NCI-H2107 (cell line): ENCODE measurements at places on chromosomes 13 and 19.

GRCh38 chr19:31594701-31595100 lies 245.5 kb upstream of the TSHZ3 start:
- no peak for DNase-seq

- DNase-seq, result no peak
Observed at GRCh38 chr13:24890256-24890655, 126.3 kb downstream of the RNF17 start.

DNA sequence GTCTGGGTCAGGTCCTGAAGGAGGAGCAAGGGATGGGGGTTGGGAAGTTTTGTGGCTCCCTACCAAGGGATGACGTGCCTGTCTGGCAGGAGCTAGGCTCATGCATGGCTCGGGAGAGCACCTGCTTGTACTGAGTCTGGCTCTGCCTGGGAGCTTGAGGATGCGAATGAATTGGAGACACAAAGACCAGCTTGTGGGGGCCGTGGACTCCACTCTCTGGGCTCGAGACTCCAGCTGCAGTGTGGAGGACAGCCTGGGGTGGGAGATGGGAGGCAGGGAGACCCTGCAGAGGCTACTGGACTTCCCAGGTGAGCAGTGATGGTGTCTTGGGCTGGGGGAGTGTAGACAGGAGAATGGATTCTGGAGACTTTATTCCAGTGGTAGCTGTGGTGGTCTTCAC lies 15.2 kb upstream of the URI1 start:
- no peak for DNase-seq

- no peak for DNase-seq
Observed at GRCh38 chr19:17041976-17042375, 15.4 kb upstream of the CPAMD8 start.

GRCh38 chr19:35045667-35046300 lies 4.3 kb downstream of the HPN start:
- no peak for DNase-seq

- no peak for DNase-seq
Observed at GRCh38 chr13:111914241-111915103, 152.5 kb upstream of the SOX1 start.

DNA sequence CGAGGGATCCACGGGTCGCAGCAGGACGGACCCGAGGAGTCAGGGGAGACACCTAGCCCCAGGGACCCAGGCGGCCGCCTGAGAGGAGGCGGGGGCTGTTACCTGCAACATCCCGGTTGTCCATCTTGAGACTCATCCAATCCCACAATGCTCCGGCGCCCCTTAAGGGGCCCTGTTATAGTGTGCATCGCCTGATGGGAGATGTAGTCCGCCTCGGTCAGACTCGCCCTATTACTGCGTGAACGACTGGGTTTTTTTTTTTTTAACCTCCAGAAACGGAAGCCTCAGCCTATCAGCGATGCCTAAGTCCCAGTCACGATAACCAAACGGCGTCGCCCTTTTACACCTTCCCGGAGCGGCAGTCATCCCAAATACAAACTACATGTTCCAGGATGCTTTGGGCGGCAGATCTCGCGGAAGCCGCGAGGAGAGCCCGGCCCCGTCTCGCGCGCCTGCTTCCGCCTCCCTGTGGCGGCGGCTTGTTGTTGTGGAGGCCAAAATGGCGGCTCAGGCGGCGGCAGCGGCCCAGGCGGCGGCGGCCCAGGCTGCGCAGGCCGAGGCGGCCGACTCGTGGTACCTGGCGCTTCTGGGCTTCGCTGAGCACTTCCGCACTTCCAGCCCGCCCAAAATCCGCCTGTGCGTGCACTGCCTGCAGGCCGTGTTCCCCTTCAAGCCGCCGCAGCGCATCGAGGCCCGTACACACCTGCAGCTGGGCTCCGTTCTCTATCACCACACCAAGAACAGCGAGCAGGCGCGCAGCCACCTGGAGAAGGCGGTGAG lies at the start of the genes MAU2 and SUGP1:
Gene MAU2, plus strand, starts transcription at position 469 of the 780 bp plus-strand sequence. Its CDS starts 31 bp downstream, at position 500.
Gene SUGP1, minus strand, starts transcription at position 149 of the 780 bp plus-strand sequence. Its CDS starts 13 bp downstream, at position 136.
- peak; percentile 81 for DNase-seq

DNA sequence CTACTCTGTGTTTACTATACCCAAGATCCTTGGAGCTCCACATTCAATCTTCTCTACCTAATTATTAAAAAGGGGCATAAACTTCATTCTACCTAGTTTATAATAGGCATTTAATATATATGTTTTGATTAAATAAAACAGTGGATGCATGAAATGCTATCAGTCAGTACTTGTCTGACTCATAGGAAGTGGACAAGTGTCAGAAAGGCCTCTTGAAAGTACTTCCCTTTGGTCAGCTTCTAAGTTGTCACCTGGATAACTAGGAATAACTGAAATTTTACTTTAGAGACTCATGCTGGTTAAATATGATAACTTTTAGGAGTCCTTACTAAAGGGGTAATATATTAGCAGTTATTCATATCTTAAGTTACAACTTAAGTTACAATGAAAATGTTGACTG lies 329.8 kb downstream of the KLF5 start:
- no peak for DNase-seq

DNA sequence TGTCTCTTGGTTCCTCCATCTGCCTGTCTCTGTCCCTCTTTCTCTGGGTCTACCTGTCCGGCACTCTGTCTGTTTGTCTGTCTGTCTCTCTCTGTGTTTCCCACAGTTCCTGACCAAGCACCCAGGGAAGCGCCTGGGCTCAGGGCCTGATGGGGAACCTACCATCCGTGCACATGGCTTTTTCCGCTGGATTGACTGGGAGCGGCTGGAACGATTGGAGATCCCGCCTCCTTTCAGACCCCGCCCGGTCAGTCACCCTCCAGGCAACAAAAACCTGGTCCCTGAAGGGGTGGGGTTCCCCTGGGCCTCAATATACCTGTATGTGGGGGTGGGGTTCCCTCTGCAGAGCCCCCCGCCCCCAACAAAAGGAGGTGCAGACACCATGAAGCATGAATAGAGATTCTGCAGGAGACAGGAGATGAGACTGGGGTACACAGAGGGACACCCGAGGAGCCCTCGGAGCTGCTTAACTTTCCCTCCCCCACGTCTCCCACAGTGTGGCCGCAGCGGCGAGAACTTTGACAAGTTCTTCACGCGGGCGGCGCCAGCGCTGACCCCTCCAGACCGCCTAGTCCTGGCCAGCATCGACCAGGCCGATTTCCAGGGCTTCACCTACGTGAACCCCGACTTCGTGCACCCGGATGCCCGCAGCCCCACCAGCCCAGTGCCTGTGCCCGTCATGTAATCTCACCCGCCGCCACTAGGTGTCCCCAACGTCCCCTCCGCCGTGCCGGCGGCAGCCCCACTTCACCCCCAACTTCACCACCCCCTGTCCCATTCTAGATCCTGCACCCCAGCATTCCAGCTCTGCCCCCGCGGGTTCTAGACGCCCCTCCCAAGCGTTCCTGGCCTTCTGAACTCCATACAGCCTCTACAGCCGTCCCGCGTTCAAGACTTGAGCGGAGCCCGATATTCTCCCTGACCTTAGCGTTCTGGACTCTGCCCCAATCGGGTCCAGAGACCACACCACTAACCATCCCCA lies 2.6 kb upstream of the CACNG7 start:
- DNase-seq, result no peak

- DNase-seq, result no peak
Observed at GRCh38 chr13:32984857-32985626, 31.2 kb upstream of the KL start.

DNA sequence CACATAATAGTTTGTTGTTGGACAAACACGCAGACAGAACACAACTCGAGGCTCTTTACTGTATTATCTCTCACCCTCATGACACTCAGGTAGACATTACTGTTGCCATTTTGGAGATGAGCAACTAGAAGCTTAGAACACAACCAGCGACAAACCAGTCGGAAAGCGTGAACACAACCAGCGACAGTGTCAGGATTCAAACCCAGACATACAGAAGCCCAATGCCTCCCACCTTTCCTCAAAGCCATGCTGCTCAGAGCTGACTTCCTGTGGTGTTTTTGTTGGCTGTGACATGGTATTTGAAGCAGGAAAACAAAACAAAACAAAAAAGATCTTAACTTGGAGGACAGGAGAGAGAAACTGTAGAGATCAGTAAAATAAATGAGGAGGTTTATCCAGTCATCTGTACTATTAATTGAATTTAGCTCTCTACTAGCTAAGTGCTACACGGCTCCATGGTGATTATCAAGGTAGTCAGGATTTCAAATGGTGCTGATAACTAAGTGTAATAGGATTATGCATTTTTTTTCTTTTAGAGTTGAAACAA lies 92.1 kb downstream of the STARD13 start:
- DNase-seq, result no peak

- no peak for DNase-seq
Observed at GRCh38 chr13:21427741-21428140, 31.4 kb downstream of the ZDHHC20 start.

DNA sequence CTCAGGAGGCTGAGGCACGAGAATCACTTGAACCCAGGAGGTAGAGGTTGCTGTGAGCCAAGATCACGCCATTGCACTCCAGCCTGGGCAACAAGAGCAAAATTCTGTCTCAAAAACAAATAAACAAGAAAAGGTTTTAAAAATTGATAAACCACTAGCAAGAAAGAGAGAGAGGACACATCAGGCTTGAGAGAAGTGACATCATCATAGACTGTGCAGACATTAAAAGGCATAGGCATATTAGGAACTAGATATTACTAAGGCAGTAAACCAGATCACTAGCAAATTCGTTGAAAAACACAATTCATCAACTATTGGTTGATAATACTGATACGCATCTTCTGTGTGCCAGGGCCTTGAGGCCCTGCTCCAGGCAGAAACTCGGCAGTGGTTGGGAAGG lies 7.7 kb downstream of the A1BG start:
- DNase-seq, result no peak

GRCh38 chr19:29812080-29812880 lies 489 bp downstream of the CCNE1 start:
- DNase-seq, result no peak

- DNase-seq, result no peak
Observed at GRCh38 chr13:97242755-97243497, 20.8 kb downstream of the MBNL2 start.

DNA sequence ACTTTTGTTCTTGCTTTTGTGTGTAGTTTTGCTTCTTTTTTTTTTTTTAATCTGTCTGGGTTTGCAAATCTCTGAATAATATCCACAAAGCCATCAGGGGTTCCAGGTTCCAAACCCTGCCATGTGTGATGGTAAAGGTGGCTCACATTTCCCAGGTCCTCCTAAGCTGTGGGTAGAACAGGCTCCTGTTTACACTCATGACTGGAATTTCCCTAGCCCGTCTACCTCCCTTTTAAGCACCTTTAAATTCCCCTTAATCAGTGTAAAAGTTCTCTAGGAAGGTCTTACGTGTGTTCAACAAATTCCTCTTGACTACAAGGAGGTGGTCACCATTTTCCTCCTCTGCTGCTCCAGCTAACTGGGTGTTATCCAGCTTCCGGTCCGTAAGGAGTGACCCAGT lies 62.8 kb downstream of the EFNB2 start:
- no peak for DNase-seq

DNA sequence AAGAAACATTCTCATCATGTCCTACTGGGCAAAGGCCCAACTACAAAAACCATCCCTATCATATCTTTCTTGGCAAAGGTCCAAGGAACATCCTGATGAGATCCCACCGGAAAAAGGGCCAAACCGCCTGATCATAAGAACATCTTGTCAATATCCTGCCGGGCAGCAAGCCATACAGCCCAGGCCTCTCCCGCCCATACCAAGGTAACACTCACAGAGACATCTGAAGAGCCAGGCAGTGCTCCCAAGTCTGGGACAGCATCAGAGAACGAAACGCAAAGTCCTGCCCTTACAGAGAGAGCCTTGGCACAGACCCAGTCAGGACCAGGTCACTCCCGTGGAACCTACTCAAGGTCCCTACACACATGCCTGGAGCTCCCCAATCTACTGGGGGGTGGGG lies 18.5 kb upstream of the ZNF331 start:
- DNase-seq, result no peak

DNA sequence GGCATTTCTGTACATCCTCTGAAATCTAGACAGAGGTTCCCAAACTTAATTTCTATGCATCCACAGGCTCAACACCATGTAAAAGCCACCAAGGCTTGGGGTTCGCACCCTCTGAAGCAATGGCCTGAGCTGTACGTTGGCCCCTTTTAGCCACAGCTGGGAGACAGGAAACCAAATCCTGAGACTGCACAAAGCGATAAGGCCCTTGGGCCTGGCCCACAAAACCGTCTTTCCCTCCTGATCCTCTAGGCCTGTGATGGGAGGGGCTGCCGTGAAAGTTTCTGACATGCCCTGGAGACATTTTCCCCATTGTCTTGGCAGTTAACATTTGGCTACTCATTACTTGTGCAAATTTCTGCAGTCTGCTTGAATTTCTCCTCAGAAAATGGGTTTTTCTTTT lies 766.4 kb downstream of the GPC5 start:
- no peak for DNase-seq

DNA sequence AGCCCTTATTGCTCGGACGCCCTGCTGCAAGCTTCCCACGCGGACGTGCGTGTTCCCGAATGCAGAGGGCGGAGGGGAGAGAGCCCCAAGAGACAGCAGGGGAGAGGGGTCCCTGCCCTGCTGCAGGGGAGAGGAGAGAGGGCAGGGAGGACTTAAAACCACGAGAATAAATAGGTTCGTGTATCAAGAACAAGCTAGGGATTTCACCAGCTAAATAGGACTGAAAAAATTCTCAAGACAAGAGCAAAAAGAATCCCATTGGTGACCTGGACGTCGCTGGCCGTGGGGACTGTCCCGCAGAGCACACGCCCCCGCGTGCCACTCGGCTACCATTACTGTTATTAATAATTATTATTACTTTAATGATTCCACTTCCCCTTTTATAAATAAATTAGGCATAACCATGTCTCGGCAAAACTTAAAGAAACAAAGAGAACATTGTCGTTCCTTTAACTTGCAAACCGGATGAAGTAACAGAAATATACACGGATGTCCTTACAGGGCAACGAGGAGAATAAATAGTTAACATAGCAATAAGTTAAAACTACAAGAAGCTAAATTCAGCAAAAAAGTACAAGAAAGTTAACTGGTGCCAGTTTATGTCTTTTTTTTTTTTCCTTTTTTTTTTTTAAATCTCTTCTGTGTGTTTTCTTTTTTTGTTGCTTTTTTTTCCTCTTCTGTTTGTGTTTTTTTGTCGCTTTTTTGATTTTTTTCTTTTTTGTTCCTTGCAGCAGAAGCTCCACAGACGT lies 16.6 kb downstream of the PRKCSH start:
- no peak for DNase-seq

- DNase-seq, result no peak
Observed at GRCh38 chr13:19991531-19991930, 33.0 kb downstream of the ZMYM2 start.

DNA sequence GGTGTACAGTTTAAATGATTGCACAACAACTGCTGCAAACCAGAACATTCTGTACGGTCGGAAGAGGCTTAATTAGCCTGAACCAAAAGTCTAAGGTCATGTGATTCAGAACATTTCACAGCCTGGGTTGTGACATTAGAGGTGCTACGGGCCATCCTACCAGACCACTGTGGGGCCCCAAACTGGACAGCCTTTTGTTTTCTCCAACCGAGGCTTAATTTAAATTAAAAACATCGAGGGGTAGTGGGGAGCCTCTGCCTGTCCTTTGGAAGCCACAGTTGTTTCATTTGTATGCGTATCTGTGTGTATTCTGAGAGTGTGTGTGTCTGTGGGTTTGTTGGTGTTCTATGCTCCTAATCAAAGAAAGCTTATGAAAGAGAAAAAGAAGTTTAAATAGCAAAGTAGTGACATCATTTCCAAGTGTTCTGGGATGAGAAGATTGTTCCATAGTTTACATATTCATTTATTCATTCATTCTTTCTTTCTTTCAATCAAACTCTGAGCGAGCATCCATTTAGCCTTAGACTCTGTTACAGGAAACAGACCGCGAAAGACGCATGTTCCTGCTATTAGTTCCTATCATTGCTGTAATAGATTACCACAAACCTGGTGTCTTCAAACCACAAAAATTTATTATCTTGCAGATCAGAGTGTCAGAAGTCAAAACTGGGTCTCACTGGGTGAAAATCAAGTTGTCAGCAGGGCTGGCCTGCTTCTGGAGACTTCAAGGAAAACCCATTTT lies 444.8 kb downstream of the FOXO1 start:
- DNase-seq, result no peak
